Left renal cortex interstitium (tissue), 4 donors: ENCODE measurements at places on chromosomes 16 and 17.

GRCh38 chr16:49806446-49806845 is 49.5 kb downstream of the ZNF423 start:
- no peak for DNase-seq

- no peak for DNase-seq
Measured at GRCh38 chr16:68943961-68944360, 100.6 kb downstream of the TANGO6 start.

GRCh38 chr17:46995841-46996571 is 17.0 kb upstream of the RPRML start:
- no peak for DNase-seq

- no peak for DNase-seq
Measured at GRCh38 chr16:84095466-84095865, 21.3 kb downstream of the MBTPS1 start.

DNA sequence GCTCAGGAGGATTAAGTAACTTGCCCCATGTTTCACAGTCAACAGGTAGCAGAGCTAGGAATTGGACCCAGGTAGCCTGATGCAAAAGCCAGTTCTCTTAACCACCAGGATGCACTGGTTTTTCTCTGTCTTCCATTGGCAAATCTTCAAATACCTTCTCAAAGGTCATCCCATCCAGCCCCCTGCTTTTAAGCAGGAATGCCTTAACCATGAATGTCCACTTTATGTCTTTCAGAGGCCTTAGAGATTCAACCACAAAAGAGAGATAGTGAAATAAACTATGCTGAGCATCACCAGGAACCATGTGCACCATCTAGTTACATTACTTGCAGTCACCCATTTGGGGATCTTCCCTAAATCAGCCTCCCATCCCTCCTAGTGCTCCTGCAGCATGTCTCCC is 94.3 kb downstream of the C17orf67 start:
- no peak for DNase-seq

DNA sequence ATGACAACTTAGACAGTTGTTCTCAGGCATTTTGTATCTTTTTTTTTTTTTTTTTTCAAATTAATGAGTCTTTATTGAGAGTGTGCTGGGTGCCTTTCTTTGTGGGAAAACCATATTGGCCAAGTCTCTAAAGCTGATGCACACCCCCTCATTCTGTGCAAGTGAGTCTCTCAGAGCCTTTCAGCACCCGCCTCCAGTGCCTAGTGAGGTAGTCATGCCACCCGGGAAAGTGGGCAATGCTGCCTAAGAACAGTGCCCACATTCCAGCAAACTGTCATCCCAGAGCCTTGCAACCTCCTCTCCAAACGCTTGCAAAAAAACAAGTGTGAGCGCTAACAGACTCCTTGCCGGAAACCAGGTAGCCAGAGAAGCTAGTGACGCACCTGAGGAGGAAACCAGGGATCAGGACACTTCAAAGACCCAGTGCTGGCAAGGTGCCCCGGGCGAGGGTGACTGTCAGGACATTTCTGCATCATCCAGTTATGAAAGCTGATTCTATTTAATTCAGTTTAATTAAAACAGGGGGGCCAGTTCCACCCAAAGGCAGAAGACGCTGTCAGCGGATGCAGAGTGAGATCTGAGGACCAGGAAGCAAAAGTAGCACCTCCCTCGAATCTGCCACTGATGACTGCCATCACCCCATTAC is 34.9 kb downstream of the SMARCE1 start:
- DNase-seq, result no peak

GRCh38 chr17:75039238-75039637 is 7.5 kb downstream of the ATP5PD start:
- DNase-seq, result no peak

DNA sequence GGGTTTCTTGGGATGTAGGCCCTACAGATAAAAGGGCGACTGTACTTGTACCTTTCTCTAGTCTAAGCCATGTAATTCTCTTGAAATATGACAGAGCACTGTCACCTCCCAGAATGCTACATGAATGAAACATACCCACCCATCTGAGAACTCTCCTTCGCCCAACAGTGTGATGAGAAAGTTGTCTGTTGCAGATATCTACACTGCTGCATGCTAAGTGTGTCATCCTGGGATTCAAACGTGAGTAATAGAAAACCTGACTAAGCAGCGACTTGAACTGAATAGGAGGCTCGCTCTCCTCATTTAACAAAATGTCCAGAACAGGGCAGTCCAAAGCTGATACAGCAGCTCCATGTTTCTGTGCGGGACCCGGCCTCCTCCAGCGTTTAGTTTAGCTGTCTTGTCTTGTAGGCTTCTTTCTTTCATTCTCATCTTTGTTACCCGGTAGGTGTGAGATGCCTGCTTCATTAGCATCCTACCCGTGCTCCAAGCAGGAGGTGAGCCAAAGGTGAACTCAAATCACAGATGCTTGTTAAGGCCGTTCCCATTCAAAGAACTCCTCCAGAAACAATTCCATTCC is 211.9 kb downstream of the PRKCA start:
- no peak for DNase-seq

DNA sequence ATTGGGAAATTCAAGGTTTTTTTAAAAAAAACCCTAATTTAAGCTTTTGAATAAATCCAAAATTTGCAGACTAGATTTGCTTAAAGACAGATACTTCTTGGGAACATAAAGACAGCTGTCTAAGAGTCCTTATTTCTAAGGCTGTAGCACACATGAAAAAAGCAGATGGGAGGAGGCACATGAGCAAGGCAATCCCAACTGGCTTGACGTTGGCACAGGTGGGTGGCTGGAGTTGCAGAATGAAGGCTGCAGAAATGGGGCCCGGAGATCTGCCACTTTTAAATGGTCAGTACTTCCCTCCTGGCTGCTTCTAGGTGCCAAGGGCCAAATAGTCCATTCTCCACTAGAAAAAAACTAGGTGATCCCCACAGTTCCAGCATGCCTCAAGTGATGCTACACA is 4.4 kb downstream of the KIAA0753 start:
- DNase-seq, result no peak

DNA sequence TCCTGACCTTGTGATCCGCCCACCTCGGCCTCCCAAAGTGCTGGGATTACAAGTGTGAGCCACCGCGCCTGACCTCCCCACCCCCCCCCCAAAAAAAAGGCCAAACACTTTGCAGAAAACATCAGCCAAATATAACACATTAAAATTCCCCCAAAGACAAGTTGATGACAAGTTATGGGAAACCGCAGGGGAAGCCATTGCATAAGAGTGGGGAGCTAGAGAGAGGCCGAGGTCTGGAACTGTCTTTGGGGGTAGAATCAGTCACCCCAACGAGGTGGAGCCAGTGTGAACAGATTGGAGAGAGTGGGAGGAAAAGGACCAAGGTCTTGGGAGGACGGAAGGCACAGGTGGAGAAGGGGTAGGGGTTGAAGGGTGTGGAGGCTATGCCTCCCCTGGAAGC is 2.8 kb downstream of the DRC3 start:
- no peak for DNase-seq

DNA sequence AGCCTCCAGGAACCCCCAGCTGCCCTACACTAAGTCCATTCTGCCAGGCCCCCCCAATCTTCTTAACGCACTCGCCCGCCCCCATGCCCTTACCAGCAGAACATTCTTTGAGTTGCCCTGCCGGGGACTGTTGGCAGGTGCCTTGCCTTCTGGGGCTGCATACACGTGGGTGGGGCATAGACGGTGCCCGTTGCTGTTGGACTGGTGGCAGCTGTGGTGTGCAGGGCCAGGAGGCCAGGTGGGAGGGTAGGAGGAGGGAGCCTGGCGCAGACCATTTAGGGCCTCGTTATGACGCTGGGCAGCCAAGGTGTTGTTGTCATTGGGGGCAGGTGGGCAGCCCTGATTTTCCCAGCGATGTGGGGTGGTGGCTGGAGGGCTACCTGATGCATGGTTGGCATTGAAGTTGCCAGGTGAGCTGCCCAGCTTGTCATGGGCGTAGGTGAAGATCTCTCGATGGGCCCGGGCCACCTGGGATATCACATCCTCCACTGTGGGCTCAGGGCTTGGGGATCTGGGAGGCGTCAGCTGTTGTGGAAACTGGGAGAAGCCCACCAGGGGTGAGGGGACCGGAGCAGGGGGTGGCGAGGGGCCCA is 4.9 kb downstream of the NR1D1 start:
- DNase-seq, result no peak

GRCh38 chr17:36938566-36939051 is 1.3 kb downstream of the LHX1 start:
- no peak for DNase-seq

DNA sequence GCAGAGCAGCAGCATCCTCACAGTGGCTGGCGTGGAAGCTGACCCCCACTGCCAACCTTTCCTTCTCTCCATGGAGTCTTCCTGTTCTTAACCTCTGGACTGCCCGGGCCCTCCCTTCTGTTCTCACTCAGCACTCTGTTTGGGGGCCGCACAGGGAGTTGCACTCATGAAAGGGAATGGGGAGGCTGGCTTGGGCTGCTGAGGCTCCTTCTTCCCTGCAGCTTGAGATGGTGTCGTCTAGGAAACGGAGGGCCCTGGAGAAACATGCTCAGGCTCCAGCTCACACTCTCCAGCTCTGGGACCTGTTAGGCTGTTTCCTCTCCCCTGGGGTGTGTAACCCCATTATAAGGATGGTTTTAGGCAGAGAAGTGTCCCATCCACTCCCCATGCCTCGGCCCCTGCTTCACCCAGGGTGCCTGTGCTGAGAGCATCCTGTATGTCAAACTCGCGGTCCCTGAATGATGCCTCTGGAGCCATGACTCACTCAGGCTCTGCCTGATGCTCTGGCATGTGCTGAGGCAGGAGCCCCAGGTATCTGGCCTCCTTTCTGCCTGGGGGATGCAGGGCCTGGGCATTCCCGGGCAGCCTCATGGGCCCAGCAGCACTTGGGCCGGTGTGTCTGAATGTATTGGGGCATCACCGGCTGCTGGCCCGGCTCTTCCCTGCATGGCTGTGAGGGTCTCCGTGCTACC is 18.9 kb downstream of the TMEM94 start:
- DNase-seq, result no peak

DNA sequence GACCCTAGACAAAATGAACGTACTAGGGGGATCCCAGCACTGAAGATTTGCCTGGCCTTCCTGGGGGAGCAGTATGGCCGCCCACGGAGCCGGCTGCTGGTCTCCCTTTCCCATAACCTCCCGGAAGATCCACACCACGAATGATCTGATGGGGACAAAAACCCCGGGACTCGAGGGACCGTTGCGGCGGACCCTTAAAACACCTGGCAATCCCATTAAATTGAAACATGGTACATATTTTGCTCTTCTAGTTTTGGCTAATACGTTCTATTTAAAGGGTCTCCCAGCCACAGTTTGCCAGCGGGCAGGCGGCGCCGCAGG is 45.2 kb upstream of the LCMT1 start:
- DNase-seq, result no peak

GRCh38 chr16:12252616-12253015 is 276.1 kb downstream of the SNX29 start:
- no peak for DNase-seq

- no peak for DNase-seq
Measured at GRCh38 chr17:386141-386876, 33.7 kb upstream of the RPH3AL start.

GRCh38 chr17:7184647-7185046 is 5.5 kb upstream of the ASGR1 start:
- DNase-seq, result no peak

GRCh38 chr17:75996665-75997590 is 3.7 kb upstream of the CDK3 start:
- DNase-seq, result no peak

- no peak for DNase-seq
Measured at GRCh38 chr17:57726213-57726790, 18.8 kb downstream of the CCDC182 start.

GRCh38 chr17:46023783-46024388 is 24.8 kb downstream of the STH start:
- DNase-seq, result no peak

DNA sequence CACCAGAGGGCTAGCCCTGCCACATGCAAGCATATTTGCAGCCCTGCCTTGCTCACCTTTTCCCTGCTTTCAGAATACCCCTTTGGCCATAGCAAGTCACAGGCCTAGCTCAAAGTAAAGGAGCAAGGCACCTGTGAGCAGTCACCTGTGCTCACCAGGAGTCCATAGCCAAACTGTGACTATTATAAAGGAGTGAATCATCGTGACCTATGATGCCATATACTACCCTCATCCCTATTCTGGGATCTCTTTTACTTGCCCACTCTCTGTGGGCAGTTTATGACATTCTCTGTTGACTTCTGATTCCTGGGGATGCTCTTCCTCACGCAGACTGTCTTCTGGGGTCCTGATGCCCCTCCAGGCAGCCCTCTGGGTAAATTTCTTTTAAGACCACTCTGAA is 200.5 kb upstream of the NLRP1 start:
- DNase-seq, result no peak

GRCh38 chr16:68379472-68380347 is 68.6 kb downstream of the SMPD3 start:
- DNase-seq, result no peak

DNA sequence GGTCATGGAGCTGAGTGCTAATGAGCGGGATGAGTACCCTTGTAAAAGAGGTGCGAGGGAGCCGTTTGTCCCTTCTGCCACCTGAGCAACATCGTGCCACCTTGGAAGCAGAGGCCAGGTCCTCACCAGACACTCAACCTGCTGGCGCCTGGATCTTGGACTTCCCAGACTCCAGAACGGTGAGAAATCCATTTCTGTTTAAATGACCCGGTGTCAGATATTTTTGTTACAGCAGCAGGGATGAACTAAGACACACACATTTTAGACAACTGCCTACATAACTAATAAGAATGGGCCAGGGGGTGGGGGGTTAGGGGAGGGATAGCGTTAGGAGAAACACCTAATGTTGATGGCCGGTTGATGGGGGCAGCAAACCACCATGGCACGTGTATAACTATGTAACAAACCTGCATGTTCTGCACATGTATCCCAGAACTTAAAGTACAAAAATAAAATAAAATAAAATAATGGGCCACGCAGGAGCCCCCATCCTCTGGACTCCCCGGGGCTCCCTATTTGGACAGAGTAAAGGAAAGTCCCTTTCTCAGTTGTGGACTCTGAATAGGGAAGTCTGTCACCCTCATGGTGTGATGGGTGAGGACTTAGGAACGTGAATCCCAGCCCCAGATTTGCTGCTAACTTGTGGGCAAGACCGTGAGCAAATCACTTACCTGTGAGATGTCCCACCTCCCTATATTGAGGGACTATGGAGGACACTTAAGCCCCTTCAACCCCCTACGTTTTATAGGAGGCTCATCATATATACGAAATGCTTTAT is 60.6 kb upstream of the DNAH17 start:
- DNase-seq, result no peak
